Placental epithelial cell (primary cell): ENCODE measurements at places on chromosomes 6 and 20. TPM values are rescaled to one million over a fixed set of nuclear protein-coding genes. Genes with fewer than 3 reads are reported as not detected.

The CLIC5 gene
- total RNA-seq: 1.2 and 1.5 TPM in 2 replicates

The TMEM74B gene
- 0.39 TPM in 1 of 2 replicates, not detected in the other for total RNA-seq

The SEMG1 gene
- not detected in 2 replicates for total RNA-seq

The TFB1M gene
- total RNA-seq: 9.4 and 12.0 TPM in 2 replicates

The CRISP3 gene
- total RNA-seq: not detected in 2 replicates

The SYCP2 gene
- total RNA-seq: 4.2 and 4.7 TPM in 2 replicates

The AFG1L gene
- total RNA-seq: 6.5 and 8.2 TPM in 2 replicates
